ENCODE measurements at places on chromosomes 16 and 17.

GRCh38 chr17:76005263-76006149 is 4.9 kb downstream of the CDK3 start:
- no peak for DNase-seq

- DNase-seq, result peak; percentile 60
Observed at GRCh38 chr16:20849589-20850390, 43.5 kb downstream of the REXO5 start.

DNA sequence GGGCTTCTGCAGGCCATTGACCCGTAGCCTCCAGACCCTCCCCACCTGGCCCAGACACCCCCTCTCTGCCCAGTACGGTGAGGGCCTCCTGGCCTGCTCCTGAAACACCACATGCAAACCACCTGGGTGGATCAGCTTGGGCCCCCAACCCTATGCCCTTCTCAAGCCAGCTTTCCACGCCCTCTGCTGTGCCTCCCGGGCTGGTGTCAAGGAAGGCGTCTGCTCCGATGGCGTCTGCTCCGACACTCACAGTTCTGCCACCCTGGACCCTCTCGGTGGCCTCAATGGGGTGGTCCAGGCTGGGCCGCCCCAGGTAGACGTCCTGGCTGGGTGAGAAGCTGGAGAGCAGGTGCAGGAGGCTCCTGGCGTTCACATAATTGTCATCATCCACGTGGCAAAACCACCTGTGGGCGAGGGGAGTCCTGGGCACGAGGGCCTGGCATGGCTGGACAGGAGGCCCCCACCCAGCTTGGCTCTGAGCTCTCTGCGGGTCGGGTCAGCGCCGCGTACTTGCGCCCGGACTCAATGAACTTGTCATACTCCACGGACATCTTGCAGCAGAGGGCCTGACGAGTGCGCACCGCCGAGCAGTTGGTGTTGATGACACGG is 1.4 kb downstream of the RFNG start:
- no peak for DNase-seq

DNA sequence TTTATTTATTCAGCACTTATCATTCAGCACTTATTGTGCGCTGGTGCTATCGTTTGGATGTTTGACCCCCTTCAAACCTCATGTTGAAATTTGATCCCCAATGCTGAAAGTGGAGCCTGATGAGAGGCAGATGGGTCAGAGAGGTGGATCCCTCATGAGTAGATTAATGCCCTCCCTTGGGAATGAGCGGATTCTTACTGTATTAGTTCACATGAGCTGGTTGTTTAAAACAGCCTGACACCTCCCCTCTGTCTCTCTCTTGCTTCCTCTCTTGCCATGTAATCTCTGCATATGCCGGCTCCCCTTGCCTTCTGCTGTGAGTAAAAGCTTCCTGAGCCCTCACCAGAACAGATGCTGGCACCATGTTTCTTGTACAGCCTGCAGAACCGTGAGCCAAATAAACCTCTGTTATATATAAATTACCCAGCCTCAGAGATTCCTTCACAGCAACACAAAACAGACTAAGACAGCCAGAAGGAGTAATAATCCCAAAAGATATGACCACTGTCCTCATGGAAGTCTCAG is 111.1 kb downstream of the CACNG3 start:
- DNase-seq, result no peak

DNA sequence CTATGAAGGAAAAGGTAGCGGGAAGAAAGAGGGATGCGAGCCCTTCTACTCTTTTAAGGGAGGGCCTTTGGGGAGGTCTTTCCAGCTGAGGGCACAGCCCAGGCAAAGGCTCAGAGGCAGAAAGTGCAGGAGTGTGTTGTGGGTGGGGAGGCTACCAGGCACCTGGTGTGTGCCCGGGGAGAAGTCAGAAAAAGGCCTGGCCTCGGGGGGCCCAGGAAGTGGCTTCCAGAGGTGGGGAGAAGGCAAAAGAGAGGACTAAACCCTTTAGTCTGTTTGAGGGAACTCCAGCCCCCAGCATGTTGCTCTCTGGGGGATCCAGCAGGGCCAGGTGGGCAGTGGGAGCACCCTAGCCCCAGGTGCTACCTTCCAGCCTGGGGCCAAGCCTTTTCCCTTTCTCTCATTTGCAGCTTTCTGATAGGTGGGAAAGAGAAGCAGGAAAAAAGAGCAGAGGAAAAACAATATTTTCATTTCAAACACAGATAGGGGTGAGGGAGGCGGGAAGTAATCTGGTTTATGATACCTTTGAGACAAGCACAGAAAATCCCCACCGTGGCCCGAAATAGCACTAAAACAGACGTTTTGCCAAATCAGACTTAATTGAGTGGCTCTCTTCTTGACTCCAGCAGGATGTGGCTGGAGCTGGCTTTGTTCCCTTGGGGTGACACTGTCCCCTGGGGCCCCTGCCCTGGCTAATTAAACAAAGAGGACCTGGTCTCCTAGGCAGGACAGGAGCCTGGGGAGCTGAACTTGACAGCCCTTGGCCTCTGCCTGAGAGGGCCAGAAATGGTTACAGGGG is 10.4 kb downstream of the RAI1 start:
- DNase-seq, result no peak
